Substantia nigra (tissue), 51 donors: ENCODE measurements at places on chromosomes 1 and 21.

DNA sequence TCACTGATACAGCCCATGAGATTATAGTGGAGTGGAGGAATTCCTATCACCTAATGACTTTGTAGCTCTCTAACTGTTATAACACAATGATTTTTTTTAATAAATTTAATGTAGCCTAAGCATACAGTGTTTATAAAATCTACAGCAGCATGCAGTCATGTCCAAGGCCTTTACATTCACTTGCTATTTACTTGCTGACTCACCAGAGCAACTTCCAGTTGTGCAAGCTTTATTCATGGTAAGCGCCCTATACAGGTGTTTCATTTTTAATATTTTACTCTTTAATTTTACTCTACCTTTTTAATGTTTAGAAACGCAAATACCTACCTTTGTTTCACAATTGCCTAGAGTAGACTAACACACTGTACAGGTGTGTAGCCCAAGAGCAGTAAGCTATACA lies 1652.2 kb downstream of the BRINP3 start:
- no peak for DNase-seq

DNA sequence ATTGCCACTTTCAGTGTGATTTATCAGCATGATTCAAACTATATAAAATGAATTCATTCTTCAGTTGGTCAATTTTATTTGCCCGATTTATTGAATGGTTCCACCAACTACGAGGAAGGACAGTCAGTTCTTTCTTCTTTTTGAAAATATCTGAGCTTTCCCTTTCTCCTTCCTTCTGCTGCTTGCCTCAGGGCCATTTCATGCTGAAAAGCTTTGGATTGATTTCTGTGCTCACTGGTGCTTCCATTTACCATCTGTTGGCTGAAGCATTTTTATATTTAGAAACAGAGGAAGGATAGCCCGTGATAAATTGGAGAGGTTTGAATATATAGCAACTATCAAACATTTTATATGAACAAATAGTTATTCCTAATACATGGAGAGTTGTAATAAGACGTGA lies 68.9 kb upstream of the ADAMTS5 start:
- no peak for DNase-seq

DNA sequence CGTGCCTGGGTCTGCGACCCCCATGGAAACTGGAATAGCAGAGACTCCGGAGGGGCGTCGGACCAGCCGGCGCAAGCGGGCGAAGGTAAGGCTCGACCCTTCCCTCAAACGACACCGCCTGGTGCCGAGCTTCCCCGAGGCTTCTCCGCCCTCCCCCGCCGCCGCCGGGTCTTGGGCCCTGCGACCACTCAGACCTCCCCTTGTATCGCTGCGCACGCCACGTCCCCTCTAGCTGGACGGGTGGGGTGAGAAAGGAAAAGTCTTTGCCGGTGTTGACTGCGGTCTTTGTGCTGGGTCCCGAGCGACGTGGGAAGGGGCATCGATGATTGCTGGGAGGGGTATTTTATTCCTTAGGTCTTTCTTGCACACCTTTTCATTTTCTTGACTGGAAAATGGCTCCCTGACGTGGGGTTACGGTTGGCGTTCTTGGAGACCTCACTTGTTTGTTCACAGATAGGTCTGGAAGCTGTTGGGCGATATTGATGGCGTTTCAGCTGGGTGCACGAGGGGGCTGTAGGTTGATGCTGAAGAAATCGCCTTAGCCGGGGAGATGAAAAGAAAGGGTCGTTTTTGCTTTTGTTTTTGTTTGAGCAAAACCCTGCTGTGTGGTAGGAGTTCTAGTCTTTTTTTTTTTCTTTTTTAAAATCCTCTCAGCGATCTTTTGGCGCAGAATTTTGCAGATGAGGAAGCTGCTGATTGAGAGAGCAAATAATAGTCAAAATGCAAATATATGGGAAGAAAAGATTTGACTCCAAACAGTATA lies 776 bp downstream of the KDM1A start:
- peak; percentile 9 for DNase-seq

DNA sequence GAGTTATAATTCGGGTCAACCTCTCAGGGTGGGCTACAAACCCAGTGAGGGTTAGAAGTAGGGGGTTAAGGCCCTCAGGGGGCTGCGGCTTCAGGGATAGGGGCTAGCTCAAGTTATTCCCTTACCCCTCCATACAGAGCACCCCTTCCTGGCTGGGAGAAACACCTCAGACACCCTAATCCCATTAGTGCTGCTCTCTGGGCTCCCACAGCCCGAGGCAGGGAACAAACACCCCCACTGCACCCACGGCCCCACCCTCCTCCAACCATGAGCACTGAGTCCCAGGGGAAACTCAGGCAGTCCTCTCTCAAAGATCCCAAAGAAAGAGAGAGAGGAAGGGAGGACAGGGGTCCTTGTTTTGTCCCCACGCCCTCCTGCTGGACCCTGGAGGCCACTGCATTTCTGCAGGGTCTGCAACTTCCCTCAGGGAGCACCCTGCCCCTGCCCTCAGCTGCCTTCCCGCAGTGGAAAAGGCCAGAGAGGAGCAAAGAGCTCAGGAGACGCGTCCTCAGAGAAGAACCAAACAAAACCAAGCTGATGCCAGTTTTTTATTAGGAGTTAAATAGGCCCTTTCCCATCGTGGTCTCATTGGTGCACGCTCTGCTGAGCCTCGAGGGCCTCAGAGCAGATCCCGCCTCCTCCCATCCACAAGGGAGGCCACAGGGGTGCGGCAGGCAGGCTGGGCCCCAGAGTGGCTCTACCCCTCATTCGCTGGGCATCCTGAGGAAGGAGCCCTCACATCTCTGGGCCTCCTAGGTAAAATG lies 1.4 kb upstream of the S100A4 start:
- DNase-seq: no peak

DNA sequence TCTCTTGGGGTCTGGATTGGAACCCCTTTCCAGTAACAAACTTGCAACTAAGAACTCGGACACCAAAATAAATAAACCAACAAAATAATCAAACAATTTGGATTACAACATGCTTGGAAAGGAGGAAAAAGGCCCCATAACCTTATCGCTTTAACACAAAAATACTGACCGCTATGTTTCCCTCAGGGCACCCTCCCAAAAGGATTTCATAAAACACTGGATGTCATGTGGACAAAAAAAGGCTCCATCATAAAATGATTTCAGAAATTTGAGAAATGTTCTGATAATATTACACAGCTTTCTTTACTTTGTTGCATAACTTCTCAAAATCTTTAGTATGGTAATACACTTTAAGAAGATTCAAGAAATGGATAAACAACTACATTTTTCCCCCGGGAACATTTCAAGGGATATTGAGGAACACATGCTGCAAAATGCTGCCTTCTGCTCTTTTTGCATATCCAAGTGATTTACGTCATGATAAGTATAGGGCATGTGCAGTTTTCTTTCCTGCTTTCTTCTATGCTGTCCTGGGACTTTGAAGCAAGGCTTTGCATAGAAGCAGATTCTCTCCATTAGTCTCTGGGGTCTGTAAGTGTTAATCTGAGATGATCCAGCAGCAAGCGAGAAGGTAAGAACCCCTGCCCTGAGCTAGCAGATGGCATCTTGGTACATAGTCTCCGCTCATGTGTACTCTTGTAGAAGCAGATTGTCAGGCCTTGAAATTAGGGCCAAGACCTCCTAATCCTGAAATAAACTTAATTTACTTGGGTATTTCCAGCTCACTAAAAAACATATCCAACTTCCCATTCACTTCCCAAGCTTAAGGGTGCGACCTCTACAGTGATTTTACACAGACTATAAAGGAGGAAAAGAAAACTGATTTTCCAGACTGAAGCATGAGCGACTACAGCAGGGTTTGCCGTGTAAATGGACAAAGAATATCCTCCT lies 85.5 kb upstream of the KIAA0040 start:
- DNase-seq: no peak

GRCh38 chr1:243979396-243979795 lies 71.7 kb upstream of the ZBTB18 start:
- no peak for DNase-seq

GRCh38 chr21:37389456-37389855 lies 22.9 kb downstream of the DYRK1A start:
- DNase-seq: no peak

- no peak for DNase-seq
Observed at GRCh38 chr1:208942394-208943130, 641.0 kb upstream of the CAMK1G start.

- DNase-seq: no peak
Observed at GRCh38 chr1:33380811-33381210, 50.1 kb downstream of the PHC2 start.

GRCh38 chr21:42254651-42255601 lies 36.0 kb downstream of the ABCG1 start:
- DNase-seq: peak; percentile 45

GRCh38 chr1:8373581-8374241 lies 55.8 kb downstream of the SLC45A1 start:
- no peak for DNase-seq

- no peak for DNase-seq
Observed at GRCh38 chr1:223322868-223323267, 41.1 kb downstream of the SUSD4 start.

DNA sequence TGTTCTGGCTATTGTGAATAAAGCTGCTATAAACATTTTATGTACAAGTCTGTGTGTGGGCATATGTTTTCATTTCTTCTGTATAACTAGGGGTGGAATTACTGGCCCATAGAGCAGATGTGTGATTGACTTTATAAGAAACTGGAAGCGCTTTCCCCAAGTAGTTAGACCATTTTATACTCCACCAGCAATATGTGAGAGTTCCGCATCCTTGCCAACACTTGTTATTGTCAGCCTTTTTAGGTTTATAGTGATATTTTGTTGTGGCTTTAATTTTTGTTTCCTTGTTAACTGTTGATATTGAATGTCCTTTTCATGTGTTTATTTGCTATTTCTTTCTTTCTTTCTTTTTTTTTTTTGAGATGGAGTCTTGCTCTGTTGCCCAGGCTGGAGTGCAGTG lies 9.4 kb downstream of the MAN1C1 start:
- DNase-seq: no peak

GRCh38 chr1:77876884-77877283 lies 11.5 kb upstream of the NEXN start:
- DNase-seq: no peak

GRCh38 chr1:33698361-33699035 lies 165.4 kb upstream of the HMGB4 start:
- DNase-seq: no peak

- DNase-seq: no peak
Observed at GRCh38 chr1:115781343-115781742, 12.8 kb upstream of the CASQ2 start.

DNA sequence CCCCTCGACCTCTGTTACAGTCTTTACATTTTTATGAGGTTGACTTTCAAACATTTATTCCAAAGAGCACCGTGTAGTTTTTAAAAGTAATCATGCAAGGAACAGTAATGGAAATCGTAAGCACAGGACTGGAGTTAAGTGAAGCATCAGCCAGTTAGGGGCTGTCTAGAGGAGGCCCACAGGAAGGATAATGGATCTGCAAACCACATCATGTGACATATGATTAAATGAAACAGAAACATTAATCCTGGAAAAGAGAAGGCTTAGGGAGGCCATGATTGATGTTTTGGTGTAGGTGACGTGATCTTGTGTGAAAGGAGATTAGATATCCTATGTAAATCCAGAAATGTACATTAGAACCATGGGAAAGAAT lies 25.0 kb downstream of the RGS7 start:
- DNase-seq: no peak

DNA sequence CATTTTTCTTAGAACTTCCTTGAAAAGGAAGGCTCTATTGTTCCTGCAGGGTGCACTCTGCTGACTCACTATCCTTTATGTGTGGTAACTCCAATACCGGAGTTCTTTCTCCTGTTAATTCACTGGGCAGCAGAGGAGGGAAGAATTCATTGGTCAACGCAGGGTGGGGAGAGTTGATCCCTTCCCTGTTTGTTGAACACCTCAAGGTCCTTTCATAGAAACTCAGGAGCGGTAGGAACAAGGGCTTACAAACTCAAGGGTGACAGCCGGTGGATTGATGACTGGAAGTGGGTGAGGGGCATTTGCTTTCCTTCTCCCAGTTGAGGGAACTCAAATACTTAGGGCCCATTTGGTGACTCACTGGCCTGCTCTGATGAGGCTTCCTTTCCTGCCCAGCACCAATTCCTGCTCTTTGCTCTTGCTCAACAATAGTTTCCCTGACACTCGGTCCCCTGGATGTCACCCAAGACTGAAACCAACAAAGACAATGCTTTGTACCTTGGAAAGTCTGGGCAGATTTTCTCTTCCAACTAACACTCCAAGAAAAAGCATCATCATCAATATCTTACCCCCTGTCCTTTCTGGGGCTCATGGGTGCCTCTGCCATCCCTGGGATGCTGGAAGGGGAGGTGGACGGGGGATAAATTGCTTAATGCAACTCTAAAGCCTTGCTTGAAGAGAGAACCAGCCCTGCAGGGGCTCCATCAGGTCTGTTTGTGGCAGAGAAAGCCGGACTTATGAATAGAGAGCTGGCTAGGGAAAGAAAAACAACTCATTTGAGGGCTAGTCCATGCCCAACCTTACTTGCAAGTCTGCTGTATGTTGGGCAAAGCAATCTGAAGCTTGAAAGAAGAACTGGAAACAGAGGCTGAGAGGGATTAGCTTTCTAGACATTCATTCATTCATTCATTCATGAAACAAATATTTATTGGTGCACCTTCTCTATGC lies 9.3 kb downstream of the SLC26A9 start:
- DNase-seq: no peak

DNA sequence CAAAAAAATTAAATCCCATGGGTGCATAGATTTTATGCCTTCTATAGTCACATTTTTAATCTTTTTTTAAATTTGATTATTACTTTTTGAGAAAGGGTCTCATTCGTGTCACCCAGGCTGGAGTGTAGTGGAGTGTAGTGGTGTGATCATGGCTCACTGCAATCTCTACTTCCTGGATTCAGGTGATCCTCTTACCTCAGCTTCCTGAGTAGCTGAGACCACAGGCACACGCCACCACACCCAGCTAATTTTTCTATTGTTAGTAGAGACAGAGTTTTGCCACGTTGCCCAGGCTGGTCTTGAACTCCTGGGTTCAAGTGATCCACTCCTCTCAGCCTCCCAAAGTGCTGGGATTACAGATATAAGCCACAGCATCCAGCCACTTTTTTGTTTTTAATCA lies 10.4 kb downstream of the CBR3 start:
- DNase-seq: no peak

GRCh38 chr1:214331827-214332423 lies 51.0 kb downstream of the SMYD2 start:
- no peak for DNase-seq

DNA sequence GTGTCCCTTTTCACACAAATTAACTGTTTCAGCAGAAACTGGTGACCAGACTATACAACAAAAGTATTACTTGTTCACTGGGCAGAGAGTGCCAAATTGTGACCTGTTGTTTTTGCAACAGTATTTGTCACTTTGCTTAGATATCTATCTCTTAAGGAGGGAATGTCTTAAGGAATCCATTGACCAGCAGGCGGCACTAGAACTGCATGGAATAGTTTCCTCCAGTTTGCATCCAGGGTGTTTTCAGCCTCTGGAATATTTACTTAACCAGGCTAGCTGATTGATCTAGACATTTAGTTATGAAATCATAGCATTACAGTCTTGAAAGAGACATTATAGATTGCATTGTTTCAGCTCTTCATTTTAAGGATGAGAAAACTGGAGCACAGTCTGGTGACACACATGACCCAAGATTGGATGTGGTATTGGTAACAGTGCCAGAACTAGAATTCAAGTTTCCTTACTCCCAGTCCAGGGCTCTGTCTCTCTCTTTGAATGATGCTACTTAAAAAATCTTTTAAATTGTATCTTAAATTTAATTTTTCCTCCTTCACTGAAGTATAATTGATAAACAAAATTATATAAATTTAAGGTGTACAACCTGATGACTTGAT lies 16.9 kb downstream of the RPTN start:
- DNase-seq: no peak
